H1 (cell line): ENCODE measurements at places on chromosomes 6 and 20.
A peak's percentile ranks its signal among the peaks of the same experiment; 100 is the strongest.

DNA sequence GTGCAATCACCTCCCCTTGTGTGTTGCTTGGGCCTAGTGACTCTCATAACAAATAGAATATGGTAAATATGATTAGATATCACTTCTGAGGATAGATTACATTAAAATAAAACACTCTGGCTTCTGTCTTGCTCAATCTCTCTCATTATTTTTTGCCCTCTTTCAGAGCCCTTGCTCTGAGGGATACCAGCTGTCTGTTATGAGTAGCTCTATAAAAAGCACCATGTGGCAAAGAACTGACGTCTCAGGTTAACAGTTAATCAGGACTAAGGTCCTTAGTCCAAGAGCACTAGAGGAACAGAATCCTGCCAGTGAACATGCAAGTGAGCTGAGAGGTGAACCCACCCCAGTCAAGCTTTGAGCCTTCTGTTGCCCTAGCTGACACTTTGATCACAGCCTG lies 402.2 kb upstream of the HTR1E start:
- DNase-seq: no peak

DNA sequence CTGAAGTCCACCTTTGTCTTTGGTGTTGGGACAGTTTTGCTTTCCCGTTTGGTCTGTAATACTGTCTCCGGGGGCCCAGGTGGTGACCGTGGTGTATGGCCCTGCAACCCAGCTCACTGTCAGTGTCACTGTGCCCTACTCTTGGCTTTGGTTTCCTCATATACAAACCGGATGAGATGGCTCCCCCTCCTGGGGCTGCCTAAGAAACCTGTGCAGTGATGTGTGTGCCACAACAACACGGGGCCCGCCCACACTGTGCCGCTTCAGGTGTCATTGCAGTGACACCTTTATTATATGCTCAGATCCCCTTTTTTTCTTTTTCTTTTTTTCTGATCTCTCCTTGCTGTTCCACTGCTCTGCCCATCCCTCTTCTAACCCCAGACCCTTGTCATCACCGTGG lies 73.9 kb downstream of the RAMACL start:
- no peak for DNase-seq

- DNase-seq: no peak
These were observed 14.4 kb downstream of the DACT2 start for GRCh38 chr6:168305096-168305749.

- DNase-seq: no peak
These were observed 41.9 kb upstream of the BHLHE23 start for GRCh38 chr20:63048516-63049190.

- DNase-seq: no peak
These were observed 53.2 kb downstream of the IRF4 start for GRCh38 chr6:444653-445275.

DNA sequence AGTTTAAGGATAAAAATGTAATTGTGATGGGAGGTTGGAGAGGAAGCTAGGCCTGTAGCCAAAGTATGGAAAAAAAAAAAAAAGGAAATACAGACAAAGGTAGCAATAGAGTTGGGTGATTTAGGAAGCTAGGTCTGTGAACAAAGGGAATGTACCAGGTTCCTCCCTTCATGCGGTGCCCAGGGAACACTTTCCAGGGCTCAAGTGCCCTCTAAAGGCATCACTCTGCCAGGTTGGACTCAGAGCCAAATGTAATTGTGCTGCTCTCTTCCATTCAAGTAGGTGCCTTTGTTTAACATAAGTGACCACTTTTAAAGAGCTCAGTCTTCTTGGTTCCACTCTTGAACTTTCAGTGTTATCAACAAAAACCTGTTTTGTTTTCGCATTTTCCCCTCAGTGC lies 159.7 kb upstream of the AHI1 start:
- no peak for DNase-seq

DNA sequence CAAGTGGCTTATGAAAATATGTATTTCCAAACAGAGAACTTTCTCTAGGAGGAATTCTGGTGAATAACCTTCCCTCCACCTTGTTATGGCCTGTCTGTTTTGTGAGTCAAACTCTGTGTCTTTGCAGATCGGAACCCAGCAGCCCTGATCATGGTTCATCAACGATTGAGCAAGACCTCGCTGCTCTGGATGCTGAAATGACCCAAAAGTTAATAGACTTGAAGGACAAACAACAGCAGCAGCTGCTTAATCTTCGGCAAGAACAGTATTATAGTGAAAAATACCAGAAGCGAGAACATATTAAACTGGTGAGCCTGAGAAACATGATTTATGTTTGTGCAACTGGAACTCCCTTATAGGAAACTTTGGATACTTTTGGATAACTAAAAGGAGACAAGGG lies 294.5 kb upstream of the PLCB4 start:
- no peak for DNase-seq

DNA sequence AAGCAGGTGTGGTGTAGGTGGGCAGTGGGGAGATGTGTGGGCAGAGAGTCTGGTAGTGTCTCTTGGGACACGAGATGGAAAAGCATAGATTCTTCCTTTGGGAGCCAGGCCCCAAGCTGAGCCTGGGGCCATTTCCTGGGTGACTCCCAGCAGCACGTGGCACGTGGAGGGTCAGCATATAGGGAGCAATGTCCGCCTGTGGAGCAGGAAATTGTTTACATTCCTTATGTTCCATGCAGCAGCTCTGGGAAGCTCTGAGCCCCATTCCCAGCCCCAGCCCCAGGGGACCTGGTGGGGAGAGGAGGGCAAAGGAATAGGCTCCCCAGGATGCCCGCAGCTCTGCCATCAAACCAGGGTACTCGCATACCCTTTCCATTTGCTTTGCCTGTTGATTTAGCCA lies 57.6 kb downstream of the DAAM2 start:
- no peak for DNase-seq

DNA sequence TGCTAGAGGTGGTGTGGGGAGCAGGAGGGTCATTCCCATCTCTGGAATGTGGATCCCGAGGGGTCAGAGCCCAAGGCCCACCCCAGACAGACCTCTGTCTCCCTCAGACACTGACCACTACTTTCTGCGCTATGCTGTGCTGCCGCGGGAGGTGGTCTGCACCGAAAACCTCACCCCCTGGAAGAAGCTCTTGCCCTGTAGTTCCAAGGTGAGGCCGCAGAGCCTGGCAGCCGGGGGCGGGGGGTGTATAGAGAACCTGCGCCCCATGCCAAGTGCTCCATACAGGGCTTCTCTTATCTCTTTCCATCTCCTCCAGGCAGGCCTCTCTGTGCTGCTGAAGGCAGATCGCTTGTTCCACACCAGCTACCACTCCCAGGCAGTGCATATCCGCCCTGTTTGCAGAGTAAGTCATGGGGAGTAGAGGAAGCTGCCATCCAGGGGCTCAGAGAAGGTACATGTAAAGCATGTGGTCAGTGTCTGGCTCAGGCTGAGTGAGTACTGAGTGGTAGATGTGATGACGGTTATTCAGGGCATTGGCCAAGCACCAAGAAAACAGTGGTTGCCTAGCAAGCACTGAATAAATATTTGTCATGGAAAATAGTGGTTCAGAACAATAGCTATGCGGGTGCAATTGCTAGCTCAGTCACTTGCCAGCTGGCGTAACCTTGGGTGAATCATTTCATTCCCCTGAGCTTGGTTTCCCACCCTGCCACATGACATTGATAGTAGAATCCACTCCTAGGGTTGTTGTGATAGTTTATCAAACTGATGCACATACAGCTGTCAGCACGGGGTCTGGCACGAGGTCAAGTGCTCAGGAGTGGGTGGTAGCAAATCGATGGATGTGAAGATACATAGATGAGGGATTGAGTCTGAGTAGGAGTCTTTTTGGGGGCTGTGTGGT lies 3.5 kb downstream of the PIGT start:
- peak; percentile 20 for DNase-seq

GRCh38 chr20:58706150-58706892 lies 13.7 kb downstream of the NPEPL1 start:
- no peak for DNase-seq

- DNase-seq: no peak
These were observed 7.9 kb upstream of the SDCBP2 start for GRCh38 chr20:1336699-1337367.

DNA sequence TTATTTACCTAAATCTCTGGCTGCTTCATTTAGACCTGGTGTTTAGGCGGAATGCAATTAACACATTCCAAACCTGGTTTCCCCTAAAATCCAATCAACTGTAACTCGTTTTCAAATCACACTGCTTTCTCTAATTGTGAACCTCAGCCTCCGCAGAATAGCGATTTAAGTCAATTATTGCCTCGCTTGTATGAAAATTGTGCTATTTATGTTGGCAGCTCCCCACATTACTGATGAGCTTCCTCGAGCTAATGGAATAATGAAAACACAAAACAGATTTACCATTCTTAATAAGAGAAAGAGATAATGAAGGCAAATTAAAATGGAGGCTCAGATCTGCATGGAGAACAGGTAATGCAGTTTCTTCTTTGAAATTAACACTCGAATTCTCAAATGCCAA lies 67.9 kb downstream of the SLC2A10 start:
- DNase-seq: no peak

DNA sequence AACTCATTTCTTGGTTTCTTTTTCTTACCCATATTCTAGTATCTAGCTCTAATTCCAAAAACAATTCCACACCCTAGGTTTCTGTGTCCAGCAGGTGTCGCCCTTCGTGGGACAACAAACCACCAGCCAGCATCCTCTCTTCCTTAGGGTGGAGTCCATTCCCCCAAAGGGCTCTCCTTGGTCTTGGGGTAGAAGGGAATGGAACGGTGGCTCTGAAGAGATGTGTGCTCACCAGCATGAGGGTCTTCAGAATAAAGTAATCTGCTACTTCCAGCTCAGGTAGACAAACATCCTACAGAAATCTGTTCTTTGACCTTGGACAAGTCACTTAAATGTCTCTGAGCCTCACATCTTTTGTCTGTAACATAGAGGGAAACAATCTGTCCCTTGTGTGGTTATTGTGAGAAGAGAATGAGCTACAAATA lies 7.2 kb downstream of the HLA-DMB start:
- no peak for DNase-seq

DNA sequence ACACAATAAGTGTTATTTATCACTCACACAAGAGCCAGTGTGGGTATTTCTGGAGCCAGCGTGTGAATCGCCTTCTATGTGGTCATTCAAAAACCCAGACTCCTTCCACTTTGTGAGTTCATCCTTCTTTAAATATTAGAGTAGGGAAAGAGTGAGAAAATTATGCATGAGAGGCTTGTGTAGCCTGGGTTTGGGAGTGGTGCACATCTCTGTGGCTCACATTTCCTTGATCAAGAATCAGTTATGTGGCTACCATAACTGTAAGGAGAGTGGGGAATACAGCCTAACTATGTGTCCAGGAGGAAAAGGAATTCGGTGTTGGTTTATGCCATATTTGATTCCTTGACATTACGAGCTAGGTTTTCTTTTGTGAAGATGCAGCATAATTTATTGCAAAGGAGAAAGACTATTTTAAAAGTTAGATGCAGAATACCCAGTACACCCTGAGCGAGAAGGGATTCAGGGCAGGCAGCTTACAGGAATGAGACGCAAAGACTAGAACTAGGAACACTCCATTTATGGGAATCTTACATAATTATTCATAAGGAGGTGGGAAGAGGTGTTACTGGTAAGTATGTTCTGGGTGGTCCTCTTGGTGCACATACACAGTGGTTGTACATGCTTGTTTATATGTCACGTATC lies 638.5 kb downstream of the COL12A1 start:
- no peak for DNase-seq

DNA sequence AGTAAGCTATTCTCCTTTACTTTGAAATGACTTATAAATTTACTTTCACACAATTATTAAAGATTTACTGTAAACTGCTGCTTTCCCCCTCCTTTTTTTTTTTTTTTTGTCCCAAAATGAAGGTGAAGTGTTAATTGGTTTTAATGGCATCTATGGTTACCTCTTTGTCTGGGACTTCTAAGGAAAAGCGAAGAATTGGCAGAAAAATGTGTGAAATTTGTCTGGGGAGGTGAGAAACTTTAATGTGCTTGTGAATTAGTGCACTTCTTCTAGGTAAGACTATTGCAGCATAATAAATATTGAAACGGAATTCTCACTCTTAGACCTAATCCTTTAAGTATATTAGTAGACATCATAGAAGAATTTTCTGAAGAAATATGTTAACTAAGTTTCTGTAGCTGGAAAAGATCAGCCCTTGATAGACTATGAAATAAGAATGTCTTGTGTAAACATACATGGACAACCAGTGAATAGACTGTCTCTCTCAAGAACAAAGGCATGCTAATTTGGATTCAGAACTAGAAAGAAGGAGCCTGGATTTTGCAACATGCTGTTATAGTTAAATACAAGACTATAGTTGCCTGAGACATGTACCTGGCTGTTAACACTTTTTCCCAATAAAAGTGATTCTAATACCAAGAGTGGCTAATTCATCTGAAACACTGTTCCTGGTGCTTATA lies 23.9 kb downstream of the FLRT3 start:
- no peak for DNase-seq

DNA sequence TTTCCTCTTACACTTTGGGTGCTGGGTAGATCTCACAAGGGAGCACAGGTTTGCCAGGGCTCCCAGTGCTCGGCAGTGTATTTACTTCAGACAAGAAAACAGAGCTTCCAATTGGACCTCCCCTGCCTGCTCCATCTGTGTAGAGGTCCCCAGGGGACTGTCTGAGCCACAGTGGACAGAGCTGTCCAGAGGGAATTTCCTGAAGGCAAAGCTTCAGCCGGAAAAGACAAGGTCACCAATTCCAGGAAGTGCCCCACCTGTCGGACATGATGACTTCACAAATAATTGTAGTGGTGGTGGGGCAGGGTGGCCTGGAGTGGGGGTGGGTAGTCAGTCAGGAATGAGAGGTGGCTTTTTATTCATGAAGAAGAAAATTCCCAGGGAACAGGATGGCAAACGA lies 18.6 kb downstream of the ADGRF5 start:
- DNase-seq: no peak

DNA sequence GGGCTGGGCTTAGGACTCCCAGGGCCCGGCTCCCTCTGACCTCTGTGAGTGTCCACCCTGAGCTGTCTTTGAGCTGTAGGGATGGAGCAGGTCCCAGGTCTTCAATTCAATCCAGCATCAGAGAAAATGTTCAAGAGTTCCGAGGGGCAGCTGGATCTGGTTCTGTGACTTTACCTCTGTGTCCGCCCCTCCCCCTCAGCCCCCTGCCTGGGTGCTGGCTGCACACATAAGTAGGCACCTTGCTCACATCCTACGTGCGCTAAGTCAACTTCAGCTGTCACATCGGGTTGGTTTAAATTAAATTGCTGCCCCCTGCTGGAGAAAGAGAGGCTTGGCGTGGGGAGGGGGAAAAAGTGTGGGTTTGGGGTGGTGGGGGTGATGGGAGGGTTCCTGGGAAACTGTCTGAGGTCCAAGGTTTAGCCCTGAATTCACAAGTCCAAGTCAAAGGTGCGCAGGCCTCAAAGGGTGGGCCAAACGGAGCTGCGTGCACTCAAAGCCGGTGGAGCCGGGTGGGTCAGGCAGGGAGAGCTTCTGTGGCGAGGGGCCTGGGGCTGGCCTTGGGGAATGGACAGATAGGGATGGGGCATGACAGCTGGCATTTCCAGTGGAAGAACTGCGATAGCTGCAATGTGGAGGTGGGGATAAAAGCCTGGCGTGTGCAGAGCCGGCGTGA lies 3.0 kb downstream of the WFDC5 start:
- peak; percentile 75 for DNase-seq

DNA sequence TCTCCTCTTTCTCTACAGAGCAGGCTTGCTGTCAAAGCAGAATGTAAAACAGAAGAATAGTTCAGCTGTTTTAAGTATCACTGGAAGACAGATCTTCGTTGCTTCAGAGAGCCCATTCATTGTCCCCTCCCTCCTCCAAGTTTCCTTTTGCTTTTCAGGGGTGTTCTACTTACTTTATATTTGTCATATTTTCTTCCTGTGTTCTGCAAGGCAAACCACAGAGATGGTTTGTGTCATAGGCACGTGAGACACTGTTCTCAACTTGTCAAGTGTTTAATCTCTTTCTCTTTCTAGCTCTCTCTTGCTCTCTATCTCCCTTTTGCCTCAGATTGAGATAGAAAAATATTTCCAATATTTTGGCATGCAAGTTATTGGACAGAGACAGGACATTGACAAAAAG lies 228.9 kb upstream of the DEFB112 start:
- DNase-seq: no peak
